ENCODE measurements at places on chromosomes 13 and 19.

DNA sequence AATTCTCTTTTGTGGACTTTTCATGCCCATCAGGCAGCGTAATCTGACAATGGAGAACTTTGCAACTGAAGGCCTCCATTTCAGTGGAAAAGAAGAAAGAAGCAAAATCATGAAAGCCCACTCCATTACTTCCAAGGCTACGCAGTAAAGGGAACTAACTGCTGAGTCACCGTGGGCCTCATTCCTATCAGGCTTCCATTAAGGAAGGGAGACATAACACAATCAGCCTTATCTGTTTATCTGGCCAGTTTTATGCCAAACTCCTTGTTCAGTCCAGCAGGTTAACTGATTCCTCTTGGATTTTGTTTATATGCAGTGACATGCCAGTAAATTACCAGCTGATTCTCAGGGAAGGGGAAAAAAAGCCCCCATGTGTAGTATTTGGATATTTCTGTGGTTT, 56.8 kb upstream of the KATNAL1 start:
- no peak overlapping the region for H3K4me3 ChIP-seq
- no peaks in the 10 kb centered on the region for H3K4me1 ChIP-seq
- H3K36me3 ChIP-seq = no peaks in the 10 kb centered on the region
- H3K27ac ChIP-seq = no peak overlapping the region
- H3K27me3 ChIP-seq = no peaks in the 10 kb centered on the region

DNA sequence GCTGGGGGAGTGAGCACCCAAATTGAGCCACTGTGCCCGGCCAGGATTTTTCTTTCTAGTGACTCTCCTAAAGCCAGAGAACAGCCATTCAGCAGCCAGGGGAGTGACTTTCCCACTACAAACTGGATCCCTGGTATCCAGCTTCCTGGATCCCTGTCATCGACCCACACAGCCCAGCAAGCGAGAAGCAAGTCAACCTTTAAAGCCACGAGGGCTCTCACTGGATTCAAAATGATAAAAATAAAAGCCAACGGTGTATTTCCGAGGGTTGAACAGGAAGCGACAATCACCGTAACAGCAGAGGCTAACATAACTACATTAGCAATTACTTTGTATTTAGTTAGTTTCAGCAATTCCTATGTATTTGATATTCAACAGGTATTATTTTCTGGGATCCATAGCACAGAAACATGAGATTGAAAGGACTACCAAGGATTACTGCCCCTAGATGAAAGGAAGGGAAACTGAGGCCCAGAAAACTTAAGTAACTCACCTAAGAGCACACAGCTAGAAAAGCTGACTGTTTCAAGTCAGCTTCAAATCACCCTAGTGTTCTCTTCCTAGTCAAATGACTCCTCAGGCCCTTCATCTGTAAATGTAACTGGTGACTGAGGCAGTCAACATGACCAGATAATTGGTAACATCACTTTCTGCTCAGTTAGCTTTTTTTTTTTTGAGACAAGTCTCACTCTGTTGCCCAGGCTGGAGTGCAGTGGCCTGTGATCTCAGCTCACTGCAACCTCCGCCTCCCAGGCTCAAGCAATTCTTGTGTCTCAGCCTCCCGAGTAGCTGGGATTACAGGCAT, 2.7 kb downstream of the RFX1 start:
- no peaks in the 10 kb centered on the region for H3K36me3 ChIP-seq
- peak overlapping the region; percentile 44 for H3K4me3 ChIP-seq
- H3K4me1 ChIP-seq = peaks cover 47% of the 10 kb centered on the region
- H3K27me3 ChIP-seq = no peaks in the 10 kb centered on the region
- DNase-seq = no peak

GRCh38 chr13:73913751-73914518, 220.3 kb downstream of the KLF12 start:
- peaks cover 6% of the 10 kb centered on the region for H3K4me1 ChIP-seq
- H3K4me3 ChIP-seq = no peak overlapping the region
- H3K27me3 ChIP-seq = no peaks in the 10 kb centered on the region
- DNase-seq = no peak
- no peaks in the 10 kb centered on the region for H3K36me3 ChIP-seq

DNA sequence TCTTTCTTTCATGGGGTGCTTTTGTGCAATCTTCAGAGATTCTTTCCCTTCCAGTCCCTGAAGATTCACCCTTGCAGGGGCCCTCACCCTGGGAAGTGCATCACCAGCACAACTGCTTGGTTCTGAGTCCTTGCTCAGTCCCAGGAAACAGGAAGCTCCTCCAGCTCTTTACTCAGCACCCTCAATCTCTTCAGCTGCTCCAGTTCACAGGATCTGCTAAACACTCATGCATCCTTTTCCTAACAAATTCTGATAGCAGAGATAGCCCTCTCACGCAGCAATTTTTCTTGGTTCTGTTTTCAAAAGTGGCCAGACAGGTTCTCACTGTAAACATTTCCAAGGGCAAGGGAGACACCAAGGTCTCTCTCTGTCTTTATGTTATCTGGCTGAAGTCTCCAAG, 823.1 kb downstream of the LIG4 start:
- no peaks in the 10 kb centered on the region for H3K27me3 ChIP-seq
- no peak overlapping the region for H3K4me3 ChIP-seq
- H3K27ac ChIP-seq = no peak overlapping the region
- DNase-seq = no peak
- no peaks in the 10 kb centered on the region for H3K36me3 ChIP-seq

All from GM12878 (cell line).